ENCODE measurements at places on chromosomes 2 and 18. TPM values are rescaled to one million over a fixed set of nuclear protein-coding genes. Genes with fewer than 3 reads are reported as not detected.

GRCh38 chr2:219254590-219255201 lies 978 bp upstream of the TUBA4A start:
- DNase-seq = no peak

GRCh38 chr18:65206551-65207260 lies 544.1 kb upstream of the CDH7 start:
- no peak for DNase-seq

- DNase-seq = no peak
These were observed 66.6 kb upstream of the ODC1 start for GRCh38 chr2:10514743-10515142.

- DNase-seq = no peak
These were observed 497.2 kb upstream of the SYT4 start for GRCh38 chr18:43774497-43774896.

Gene MGAT4A
- polyA plus RNA-seq = 23.5 TPM

Gene TLX2
- polyA plus RNA-seq = not detected

Gene GREB1
- 1.8 TPM for polyA plus RNA-seq

DNA sequence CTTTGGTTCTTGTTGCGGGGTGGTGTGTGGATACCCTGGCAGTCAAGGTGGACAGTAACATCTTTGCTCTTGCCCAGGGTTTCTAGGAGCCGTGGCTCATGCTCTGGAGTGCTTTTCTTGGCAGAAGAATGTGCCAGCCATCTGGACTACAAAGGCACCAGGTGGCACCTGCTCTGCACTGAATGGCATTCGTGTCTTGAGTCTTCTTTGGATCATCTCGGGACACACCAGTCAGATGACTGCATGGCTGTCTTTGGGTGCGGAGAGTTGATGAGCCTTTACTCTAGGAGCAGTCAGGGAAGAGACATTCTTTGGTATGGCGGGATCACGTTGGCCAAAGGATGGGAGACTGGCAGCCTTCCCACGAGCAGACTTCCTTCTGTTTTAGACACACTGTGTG lies 104.1 kb upstream of the SEC11C start:
- DNase-seq = no peak

GRCh38 chr2:149261692-149262091 lies 68.7 kb upstream of the LYPD6 start:
- DNase-seq = no peak

GRCh38 chr18:37612524-37613252 lies 47.1 kb upstream of the CELF4 start:
- peak; percentile 39 for DNase-seq

- DNase-seq = no peak
These were observed 177.6 kb downstream of the MTX2 start for GRCh38 chr2:176446718-176447414.

DNA sequence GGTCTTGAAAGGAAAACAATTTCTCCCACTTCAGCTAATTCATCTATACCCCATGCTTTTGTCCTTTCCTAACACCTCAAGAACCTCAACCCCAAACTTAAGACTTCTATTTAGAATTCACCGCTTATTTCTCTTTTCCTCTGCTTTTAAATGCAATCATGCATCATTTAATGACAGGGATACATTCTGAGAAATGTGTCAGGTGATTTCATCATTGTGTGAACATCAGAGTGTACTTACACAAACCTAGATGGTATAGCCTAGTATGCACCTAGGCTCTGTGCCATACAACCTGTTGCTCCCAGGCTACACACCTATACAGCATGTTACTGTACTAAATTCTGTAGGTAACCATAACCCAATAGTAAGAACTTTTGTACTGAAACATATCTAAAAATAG lies 22.9 kb downstream of the ARL5A start:
- no peak for DNase-seq

- DNase-seq = no peak
These were observed 78.2 kb downstream of the HRH4 start for GRCh38 chr18:24538414-24539264.

DNA sequence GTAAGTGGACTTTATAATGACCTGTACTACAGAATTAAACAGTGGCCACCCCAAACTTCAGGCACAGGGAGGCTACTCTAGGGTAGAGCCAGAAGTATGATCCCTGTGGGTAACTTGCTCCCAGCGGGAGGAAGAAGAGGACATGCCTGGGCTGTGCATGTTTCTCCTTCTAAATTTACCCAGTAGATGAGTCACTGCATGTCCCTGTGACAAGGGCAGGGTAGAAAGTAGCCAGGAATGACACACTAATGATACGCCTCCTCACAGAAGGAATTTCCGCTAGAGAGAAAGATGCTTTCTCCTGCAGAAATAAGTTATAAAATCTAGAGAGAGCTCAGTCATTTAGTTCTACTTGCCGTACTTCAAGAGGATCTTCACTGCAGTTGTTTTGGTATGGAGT lies 7.5 kb downstream of the ACYP2 start:
- DNase-seq = no peak

DNA sequence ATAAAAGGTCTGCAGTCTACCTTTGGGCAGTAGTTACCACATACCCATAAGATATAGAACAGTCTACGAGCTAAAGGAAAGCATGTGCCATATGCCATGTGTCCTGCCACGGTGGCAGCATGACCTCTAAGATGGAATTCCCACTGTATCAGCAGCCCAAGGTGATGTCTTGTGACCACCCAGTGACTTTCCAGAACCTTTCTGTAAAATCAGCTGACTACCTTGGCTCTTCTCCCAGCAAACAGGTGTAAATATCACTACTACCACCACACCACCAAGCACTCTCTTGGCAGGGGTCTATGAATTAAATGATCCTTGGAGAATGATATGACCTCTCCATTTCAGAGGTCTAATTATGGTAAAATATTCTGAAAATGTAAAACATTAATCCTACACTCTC lies 99.6 kb downstream of the METTL8 start:
- DNase-seq = no peak

DNA sequence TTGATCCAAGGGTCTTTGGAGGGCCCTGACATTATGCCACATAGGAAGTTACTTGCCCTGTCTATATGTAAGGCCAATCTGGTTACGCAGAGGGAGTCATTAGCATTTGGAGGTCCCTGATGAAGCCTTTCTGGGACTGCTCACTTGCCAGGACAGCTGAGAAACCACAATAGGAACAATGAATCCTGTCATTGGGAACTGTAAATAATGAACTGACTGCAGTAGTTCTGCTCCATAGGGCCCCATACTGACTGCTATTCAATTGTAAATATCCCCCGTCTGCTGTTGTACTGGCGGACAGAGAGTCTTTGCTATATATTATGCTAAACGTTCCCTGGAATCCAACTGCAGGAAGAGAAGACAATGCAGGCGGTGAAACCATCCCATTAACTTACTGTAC lies 149.4 kb upstream of the DCC start:
- DNase-seq = no peak

Gene ROCK1
- 10.5 TPM for polyA plus RNA-seq

Gene TAF4B
- 1.7 TPM for polyA plus RNA-seq

GRCh38 chr2:74927621-74928020 lies 30.8 kb upstream of the POLE4 start:
- no peak for DNase-seq

DNA sequence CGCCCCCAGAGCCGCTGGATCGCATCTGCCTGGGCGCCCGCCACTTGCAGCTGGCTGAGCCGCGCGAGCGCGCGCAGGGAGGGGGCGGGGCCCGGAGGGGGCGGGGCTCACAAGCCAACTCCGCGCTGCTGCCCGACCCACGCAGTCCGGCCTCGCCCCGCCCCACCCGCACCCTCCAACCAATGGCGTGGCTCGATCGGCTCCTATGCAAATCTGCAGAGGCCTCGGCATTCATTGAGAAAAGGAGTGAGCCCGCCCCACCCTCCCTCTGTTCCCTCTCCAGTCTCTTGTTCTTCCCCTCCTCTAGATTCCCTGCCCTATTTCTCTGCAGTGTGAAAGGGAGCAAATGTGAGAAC lies at the start of gene ALK:
TSS of gene ALK (minus strand) at position 27 of the 356 bp plus-strand sequence. CDS start 927 bp downstream, outside the sequence.
- peak; percentile 97 for DNase-seq

Gene GCG
- not detected for polyA plus RNA-seq

GRCh38 chr2:65215946-65216345 lies 11.7 kb upstream of the ACTR2 start:
- no peak for DNase-seq

Gene MYOM1
- polyA plus RNA-seq = 2.1 TPM

Gene SAG
- not detected for polyA plus RNA-seq

GRCh38 chr2:180980943-180981911 lies 822 bp downstream of the UBE2E3 start:
- DNase-seq = peak; percentile 64

DNA sequence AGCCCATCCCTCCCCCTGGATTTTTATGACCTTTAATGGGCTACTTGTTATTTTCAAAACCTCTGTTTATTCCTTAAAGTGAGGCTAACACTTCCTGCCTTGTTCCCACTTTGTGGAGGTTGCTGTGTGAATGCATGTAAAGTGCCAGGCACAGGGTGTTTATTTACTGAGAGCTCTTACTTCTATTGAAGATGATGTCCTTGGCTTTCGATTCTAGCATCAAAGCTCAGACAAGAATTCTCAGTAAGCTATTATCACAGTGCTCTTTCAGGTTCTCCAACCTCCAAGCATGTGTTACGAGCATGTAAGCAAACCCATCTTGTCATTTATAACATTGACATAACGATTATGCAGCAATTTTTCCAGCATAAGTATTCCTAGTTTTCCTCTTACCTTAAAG lies 44.2 kb downstream of the DPYSL5 start:
- no peak for DNase-seq

Gene AQP12A
- not detected for polyA plus RNA-seq

- no peak for DNase-seq
These were observed 33.0 kb upstream of the SCLY start for GRCh38 chr2:238027591-238028415.

Gene FSHR
- not detected for polyA plus RNA-seq

DNA sequence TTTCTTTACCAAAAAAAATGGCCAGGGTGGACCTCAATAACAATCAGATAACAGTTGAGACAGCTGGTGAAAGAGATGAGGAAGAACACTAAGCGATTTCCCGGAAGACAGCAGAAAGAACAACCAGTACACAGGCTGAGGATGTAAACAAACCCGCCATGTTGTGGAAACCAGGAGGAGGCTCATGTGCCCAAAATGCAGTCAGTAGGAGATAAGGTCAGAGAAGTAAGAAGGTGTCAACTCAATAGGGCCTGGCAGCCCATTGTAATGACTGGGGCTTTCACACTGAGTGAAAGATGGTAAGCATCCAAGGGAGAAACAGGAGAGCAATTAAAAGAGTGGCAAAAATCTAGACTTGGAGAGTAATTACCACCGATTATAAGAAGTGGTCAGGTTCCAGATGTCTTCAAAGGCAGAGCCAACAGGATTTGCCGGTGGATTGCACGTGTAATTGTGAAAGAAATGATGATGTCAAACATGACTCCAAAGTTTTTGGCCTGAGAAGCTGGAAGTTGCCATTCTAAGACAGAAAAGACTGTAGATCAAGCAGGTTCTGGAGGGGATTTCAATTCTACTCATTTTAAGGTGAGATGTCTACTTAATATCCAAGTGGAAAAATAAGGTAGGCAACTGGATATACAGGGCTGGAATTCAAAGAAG lies 77.7 kb upstream of the CYP1B1 start:
- no peak for DNase-seq

- DNase-seq = no peak
These were observed 18.8 kb downstream of the FSIP2 start for GRCh38 chr2:185757356-185757755.

Measured in kidney (tissue), 22 donors.